ENCODE measurements at places on chromosomes 5 and 9. TPM values are rescaled to one million over a fixed set of nuclear protein-coding genes. Genes with fewer than 3 reads are reported as not detected.
A peak's percentile ranks its signal among the peaks of the same experiment; 100 is the strongest.

Gene CDH9
- not detected for total RNA-seq

Gene SPATA6L
- total RNA-seq = 0.64 TPM

Gene TNFSF8
- total RNA-seq = not detected

Gene MVB12B
- total RNA-seq = 3.5 TPM

Gene CA9
- total RNA-seq = under 0.01 TPM

Gene PROB1
- total RNA-seq = 3.9 TPM

Gene RFX3
- 2.6 TPM for total RNA-seq

Gene HTR1A
- total RNA-seq = not detected

Gene C6
- total RNA-seq = not detected

Gene GLDC
- 0.32 TPM for total RNA-seq

DNA sequence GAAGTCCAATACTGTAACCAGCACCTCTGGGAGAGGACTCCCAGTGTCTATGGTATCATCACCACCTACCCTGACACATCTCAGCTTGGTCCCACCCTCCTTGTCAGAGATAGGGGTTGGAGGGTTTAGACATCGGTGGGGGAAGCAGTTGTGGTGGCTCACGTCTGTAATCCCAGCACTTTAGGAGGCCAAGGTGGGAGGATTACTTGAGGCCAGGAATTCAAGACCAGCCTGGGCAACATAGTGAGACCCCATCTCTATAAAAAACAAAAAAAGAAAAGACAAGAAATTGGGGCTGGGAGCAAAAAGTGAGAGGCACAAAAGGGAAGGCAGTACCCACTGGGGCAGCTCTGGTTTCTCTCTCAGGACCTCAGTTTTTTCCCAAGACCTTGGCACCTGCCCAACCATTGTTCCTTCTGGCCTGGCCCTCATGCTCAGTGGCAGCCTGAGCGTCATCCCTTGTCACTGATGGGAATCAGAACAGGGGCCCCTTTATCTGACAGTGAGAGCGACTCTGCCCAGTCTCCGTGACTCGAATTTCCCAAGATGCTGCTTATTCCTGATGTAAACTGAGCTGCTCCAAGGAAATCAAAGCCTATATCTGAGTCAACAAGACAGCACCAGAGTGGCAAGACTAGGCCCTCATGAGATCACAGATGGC is 80.5 kb upstream of the HSPA9 start:
- DNase-seq = no peak

DNA sequence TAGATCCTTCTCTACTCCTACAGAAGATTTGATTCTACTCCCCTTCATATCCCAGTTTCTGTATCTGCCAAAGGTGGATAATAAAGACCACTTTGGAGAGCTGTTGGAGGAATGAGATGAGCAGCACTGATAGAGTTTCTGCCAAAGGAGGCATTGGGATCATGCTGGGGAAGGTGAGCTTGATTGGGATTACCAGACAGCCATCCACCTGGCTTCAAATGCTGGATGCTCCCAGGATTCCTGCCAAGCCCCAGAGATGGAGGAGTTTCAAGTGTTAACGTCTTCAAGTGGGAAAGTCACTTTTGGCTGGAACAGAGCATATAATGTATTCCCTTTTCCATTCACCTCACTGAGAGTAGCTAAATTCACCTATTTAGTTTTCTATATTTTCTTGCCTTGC is 348.4 kb downstream of the TRIM32 start:
- DNase-seq = no peak

DNA sequence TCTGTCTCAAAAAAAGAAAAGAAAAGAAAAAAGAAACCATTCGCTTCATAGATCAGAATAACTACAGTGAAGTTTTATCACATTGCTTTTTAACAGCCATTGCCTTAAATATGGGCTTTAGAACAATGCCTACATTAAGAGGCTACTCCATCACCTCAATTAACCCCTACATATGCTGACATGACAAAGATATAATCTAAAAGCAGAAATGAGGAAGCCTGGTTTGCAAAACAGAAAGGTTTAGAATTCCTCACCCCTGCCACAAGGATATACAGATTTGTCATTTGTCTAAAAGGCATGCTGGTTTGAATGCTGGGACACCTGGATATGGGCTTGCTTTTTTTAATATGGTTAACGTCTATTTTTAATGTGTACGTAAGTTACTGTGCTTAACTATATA is 1353.0 kb upstream of the C9orf72 start:
- no peak for DNase-seq

- peak; percentile 71 for DNase-seq
Observed at GRCh38 chr9:91536211-91536691, 112.6 kb upstream of the NFIL3 start.

- DNase-seq = no peak
Observed at GRCh38 chr5:151958111-151958510, 33.5 kb upstream of the GLRA1 start.

DNA sequence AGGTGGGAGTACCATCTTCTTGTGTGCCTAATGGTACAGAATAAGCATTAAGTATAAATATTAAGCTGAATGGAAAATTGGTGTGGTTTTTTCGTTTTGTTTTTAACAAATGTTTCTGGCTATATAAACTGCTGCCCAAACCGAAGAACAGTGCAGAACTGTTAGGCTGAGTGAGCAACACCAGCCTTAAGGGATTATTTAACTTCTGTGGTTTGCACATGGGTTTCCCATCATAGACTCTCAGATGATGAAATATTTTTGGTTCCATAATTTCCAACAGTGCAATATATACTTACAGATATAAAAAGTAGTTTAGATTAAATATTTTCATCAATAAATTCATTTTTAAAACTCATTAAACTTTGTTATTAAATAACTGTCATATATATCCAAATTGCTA is 16.4 kb downstream of the C5orf63 start:
- DNase-seq = no peak

DNA sequence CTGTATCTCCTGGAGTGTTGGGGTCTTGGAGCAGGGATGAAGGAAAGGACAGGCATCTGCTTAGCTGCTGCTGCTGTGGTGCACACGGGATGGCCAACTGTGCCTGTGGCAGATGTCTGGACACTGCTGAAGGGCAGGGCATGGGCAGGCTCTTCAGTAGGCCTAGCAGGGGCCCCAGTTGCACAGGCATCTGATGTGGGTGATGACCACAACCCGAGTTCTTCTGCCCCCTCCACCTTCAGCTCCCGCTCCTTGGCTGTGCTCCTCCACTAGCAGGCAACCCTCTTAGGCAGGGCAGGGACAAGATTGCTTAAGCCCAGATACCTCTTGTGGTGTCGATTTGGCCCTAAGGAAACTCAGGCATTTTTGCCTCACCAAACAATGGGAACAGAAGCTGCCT is 9.0 kb upstream of the MEGF10 start:
- DNase-seq = no peak

DNA sequence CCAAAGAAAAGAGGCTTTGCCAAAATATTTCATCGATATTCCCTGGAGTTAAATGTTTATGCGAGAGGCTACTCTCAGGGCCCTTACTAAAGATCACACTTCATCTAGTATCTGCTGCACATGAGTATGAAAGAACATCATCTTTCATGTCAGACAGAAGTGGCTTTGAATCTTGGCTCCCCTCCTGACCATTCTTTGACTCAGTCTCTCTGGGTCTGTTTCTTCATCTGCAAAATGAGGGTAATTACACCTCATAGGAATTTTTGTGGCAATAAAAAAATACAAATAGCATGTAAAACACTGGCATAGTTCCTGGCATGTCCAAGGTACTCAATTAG is 58.1 kb downstream of the SLIT3 start:
- no peak for DNase-seq

- DNase-seq = no peak
Observed at GRCh38 chr9:135971111-135971766, 10.1 kb upstream of the UBAC1 start.

DNA sequence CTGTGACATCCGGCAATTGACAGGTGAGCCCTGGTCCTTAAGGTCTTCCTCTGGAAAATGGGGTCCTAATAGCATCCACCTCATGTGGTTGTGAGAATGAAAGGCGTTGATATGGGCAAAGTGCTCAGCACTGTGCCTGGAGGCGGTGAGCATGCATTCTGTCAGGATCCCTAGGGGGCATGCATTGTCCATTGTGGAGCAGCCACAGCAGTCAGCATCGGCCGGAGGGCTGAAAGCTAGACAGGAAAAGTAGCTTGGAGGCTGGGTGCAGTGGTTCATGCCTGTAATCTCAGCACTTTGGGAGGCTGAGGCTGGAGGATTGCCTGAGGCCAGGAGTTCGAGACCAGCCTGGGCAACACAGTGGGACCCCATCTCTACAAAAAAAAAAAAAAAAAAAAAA is 122.2 kb downstream of the LHX2 start:
- peak; percentile 28 for DNase-seq

GRCh38 chr9:132094314-132094791 is 14.7 kb upstream of the MED27 start:
- DNase-seq = peak; percentile 67

DNA sequence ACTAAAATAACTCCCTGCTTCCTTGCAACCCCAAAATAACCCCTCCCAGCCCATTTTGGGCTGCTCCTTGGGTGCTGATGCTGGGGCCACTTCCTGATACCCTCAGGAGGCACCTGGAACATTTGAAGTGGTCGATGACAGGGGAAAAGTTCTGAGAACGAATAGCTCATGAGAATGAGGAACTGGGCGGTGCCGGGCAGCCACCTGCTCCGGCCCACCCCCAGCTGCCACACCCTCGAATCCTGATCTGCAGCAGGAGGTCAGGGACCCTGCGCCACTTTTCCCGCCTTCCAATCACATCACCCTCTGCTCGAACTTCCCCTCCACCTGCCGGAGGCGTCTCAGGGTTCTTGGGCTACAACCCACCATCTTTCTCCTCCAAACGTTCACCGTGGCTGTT is 19.7 kb downstream of the HRH2 start:
- DNase-seq = no peak

- peak; percentile 28 for DNase-seq
Observed at GRCh38 chr5:112492291-112492690, 73.2 kb upstream of the EPB41L4A start.

Measured in fibroblast of villous mesenchyme (primary cell).